ENCODE measurements at places on chromosomes 1 and 21.

DNA sequence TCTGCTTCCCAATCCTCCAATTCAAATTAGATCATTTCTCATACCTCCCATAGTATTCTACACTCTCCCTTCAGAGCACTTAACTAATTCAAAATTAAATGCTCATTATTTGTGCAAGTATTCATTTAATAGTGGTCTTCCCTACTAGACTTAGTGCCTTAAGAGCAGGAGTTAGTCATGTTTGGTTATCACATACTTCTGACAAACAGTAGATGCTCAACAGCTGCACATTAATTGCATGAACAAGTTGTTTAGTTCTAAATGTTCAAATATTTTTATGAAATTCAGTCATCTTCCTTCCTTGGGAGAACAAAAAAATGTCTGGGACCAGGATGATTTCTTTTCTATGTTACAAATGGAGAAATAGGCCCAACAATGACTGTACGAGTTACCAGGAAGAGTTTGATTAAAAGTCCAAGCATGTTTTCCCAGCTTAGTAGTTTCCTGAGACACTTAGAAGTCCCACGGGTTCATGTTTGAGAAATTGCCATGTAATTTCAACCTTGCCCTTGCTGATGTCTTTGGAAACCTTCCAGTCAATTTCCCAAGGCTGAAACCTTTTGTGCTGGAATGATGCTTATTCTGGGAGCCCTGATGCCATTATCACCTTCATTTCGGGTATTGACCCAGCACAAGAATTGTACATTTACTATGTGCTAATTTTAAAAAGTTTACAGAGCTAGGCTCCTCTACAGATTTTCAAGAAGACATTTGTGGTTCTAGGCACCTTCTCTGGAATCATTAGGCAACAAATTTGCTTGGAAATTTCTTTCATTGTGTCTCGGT is 437.9 kb upstream of the PLXNA2 start:
- no peak for DNase-seq

DNA sequence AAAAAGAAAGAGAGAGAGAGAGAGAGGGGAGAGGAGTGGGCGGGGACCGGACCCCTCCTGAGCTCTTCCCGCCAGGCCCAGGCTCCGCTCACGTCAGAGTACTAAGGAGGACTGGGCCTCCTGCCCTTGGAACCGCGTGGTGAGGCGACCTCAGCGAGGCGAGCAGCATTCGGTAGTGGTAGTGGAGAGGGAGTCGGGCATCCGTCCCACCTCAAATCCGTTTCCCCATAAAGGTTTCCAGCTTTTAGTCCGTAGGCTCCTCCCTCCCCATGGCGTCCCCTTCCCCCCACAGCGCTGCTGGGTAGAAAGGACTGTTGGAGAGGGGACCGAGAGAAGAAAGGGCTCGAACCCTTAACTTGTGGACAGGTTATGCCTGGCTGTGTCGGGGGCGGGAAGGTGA is 124.4 kb upstream of the BARHL2 start:
- no peak for DNase-seq

DNA sequence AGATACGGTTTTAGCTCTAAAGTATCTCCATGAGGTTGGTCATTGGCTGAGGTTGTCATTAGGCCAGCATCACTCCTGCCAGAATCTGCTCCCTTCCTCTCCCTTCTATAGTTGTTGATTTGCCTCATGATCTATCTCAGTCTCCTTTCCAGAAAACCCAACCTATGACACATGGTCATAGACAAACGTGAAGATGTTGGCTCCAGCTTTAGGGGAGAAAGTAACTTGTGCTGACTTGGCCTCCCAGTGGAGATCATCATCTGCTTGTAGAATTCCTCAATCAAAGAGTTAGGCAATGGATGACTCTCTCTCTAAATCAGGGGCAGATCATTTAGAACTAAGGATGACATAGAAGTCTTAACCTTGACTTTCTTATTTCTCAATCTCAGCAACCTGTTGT is 894.4 kb downstream of the TTLL7 start:
- no peak for DNase-seq

GRCh38 chr1:22585471-22585870 is 22.2 kb downstream of the EPHA8 start:
- no peak for DNase-seq

- no peak for DNase-seq
Observed at GRCh38 chr1:9253453-9254105, 19.0 kb downstream of the H6PD start.

- no peak for DNase-seq
Observed at GRCh38 chr1:98793136-98793535, 131.6 kb downstream of the SNX7 start.

DNA sequence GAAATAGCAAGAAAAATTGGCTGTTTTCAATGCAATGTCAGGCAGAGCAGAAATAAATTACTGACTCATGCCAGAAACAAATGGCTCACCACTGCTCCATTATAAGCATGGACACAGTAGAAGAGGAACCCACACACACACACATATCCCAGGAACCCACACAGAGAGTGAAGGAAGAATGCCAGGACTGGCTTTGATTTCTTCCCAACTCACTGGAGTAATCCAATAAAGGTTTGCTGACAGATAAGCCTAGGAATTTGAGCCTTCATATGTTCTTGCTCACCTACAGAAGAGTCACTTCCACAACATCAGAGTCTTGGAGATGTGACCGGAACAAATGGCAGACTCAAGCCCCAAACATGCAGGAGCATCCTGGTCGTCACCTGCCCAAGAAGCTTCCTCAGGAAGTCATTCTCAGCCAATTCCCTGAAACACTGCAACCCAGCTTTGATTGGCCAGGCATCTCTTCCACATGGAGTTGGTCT is 2.2 kb downstream of the SH3BP5L start:
- DNase-seq, result no peak

GRCh38 chr1:92877792-92878191 is 46.0 kb downstream of the RPL5 start:
- DNase-seq, result peak; percentile 11

- DNase-seq, result no peak
Observed at GRCh38 chr1:56187405-56187804, 392.0 kb downstream of the PLPP3 start.

GRCh38 chr1:177315261-177315660 is 144.5 kb downstream of the BRINP2 start:
- no peak for DNase-seq

- no peak for DNase-seq
Observed at GRCh38 chr21:33293136-33293535, 27.0 kb downstream of the IL10RB start.

GRCh38 chr1:43722810-43723209 is 15.5 kb downstream of the ST3GAL3 start:
- DNase-seq, result no peak

- DNase-seq, result no peak
Observed at GRCh38 chr1:206723805-206724472, 39.2 kb downstream of the MAPKAPK2 start.

DNA sequence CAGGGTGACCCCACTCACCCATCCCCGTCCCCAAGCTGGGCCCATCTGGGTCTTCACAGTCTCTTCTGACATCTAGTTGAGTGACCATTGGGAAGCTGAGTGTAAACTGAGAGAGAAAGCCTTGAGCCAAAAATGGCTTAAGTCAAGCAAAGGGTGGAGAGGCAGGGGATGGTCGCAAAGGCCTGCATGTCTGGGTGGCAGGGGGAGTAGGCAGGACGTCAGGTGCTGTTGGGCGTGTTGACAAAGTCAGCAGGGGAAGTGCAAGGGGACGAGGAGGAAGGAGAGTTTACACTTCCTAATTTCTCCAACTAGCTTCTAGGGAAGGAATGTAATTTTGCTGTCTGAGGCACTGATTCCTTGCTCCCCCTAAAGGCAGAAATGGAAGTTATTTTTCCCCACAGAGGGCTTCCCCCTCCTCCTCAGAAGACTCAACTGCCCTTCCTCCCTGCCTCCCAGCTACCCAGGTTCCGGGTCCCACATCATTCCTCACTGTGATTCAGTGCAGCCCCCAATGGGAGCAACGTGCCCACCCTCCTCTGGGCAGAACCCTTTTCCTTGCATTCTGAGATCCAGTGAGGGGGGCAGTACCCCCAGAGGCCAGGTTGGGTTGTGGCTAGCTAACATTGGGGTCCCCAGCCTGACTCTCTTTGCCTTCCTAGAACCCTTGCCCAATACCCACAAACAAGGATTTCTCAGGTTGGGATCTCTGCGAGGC is 1.2 kb upstream of the ADORA1 start:
- no peak for DNase-seq

- no peak for DNase-seq
Observed at GRCh38 chr1:109272831-109273547, 10.0 kb downstream of the PSRC1 start.

DNA sequence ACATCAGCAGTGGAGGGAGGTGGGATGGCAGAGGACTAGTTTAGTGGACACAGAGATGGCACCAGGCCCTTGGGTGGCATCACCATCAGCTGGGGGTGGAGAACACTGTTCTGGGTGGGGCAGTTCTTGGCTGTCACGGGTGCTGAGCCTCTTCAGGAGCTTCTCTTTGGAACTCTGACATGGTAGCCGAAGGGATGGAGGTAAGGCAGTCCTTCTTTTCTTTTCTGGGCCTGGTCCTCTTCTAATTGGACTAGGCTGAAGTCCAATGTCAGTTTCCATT is 8.3 kb upstream of the MEF2D start:
- no peak for DNase-seq

- no peak for DNase-seq
Observed at GRCh38 chr1:163230827-163231226, 28.1 kb upstream of the RGS5 start.

GRCh38 chr1:203547147-203547546 is 53.2 kb downstream of the OPTC start:
- no peak for DNase-seq

DNA sequence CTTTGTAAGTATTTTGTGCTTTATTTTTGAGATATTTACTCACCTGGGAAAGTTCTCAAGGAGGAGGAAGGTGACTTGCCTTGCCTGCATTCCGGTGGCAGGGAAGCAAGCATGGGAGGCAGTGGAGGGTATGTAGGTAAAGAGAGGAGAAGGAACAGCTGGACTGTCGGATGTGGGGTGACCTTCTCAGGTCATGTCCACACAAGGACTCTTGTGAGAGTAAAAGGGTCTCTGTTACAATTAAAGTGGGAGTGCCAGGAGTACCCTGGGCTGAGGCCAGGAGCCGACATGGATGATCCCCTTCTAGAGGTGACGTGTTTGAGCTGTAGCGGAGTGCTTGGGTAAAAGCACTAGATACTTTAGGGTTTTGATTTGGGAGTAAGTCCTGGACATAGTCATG is 25.0 kb downstream of the UBE4B start:
- no peak for DNase-seq

GRCh38 chr1:9448132-9449109 is 90.8 kb upstream of the SLC25A33 start:
- no peak for DNase-seq

DNA sequence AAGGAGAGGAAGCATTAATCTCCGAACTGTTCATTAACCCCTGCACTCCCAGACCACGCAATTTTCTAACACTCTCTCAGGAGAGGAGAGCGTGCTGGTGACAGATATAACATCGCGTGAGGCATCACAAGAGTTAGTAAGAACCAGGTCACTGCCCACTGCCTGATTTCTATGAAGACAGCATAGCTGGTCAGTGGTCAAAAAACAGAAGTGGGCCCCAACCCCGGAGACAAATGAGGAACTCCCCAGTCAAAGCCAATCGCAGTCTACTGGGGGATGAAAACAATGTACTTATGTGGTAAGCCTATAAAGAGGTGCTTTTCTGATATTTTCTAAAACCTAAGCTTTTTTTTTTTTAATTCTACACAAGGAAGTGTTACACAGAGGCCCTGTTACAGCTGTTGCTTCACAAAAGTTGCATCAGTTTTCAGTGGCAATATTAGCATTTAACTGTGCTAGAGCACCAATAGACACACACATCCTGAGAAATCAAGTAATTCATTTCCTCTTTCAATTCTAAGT is 231.8 kb upstream of the IRF2BP2 start:
- peak; percentile 54 for DNase-seq

- no peak for DNase-seq
Observed at GRCh38 chr1:117683571-117684285, 77.9 kb downstream of the TENT5C start.

- no peak for DNase-seq
Observed at GRCh38 chr1:223720971-223721591, 8.7 kb downstream of the CAPN2 start.

DNA sequence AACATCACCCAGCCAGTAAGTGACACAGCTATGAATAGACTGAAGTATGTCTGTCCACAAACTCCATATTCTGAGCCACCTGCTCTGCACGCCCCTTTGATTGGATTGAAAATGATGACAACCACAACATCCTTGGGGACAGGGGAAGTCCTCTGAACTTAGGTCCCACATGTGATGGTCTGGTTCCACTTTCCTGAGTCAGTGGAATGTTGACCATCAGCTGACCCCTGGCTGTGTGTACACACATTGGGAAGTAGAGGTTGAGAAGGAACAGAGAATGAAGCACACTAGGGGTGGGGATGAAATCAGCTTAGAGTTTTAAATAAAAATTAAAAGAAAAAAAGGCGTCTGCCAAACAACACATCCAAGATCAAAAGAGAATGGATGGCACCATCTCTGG is 8.0 kb upstream of the DISP3 start:
- DNase-seq, result no peak

DNA sequence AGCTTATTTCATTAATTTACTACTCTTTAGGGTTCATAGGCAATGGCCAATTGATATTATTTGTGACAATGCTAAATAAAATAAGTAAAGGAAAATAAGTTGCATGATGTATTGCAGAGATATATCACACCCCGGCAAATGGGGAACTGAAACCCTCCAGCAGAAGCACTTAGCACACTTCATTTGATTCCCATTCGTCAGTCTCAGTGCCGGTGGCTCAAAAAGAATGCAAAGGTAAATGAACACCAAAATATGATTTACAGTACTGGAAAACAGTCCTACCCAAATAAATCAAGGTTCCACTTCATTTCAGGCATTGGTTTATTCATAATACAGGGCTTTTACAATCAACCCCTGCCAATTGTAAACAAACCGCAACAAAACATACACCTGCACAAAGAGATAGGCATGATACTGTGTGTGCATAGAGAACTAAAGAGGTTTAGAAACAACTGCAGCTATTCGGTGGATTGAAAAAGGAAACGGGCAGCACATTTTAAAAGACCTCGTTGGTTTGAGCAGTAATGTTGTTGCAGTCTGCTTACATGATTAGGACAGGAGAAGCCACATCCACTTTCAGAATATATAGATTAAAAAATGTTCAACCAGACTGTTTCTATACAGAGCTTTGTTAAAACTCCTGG is 1019.2 kb downstream of the TTLL7 start:
- no peak for DNase-seq
